ENCODE measurements at places on chromosomes 1 and 21.

DNA sequence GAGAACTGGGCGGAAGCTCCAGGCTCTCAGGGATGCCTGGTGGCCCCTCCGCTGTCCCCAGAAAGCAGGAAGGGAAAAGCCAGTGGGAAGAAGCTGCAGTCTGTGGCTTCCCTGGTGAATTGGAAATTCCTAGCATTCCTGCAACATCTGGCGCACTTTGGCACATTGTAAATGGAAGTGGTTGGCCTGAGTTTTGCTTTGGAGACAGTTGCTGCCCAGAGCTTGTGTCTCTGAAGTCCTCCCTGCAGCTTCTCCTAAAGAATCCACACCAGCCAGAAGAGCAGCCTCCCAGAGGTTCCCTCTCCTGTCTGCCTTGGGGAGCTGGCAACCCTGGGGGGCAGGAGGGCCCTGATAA, 48.2 kb downstream of the ARHGEF10L start:
- no peak overlapping the region for H3K4me3 ChIP-seq
- peak overlapping the region; percentile 94 for H3K27ac ChIP-seq
- no peaks in the 10 kb centered on the region for H3K36me3 ChIP-seq
- H3K27me3 ChIP-seq: no peaks in the 10 kb centered on the region
- no peaks in the 10 kb centered on the region for H3K4me1 ChIP-seq

GRCh38 chr1:41925712-41926111, 7.0 kb upstream of the HIVEP3 start:
- H3K27ac ChIP-seq: no peak overlapping the region
- no peak for DNase-seq
- H3K36me3 ChIP-seq: no peaks in the 10 kb centered on the region
- H3K27me3 ChIP-seq: no peaks in the 10 kb centered on the region
- no peaks in the 10 kb centered on the region for H3K4me1 ChIP-seq

DNA sequence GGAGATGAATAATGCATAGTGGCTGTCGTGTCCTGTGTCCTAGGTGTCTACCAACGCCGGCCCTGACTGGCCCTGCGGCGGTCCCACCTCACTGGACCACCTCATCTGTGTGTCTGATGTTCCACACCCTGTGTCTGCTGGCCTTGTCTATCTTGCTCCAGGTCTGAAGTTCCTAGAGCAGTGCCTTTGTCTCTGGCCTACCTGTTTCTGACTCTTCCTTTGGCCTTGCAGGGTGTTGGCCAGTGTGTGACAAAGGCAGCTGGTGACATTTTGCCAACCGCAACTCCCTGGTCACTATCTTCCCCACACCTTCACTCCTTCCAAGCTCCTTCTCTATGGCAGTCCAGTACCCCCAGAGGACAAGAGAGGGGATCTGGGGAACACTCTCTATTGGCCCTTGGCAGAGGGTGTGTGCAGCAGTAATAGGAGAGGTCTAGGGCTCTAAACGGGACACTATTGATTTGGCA, 1.4 kb upstream of the AHDC1 start:
- no peaks in the 10 kb centered on the region for H3K36me3 ChIP-seq
- DNase-seq: no peak
- H3K4me3 ChIP-seq: no peak overlapping the region

DNA sequence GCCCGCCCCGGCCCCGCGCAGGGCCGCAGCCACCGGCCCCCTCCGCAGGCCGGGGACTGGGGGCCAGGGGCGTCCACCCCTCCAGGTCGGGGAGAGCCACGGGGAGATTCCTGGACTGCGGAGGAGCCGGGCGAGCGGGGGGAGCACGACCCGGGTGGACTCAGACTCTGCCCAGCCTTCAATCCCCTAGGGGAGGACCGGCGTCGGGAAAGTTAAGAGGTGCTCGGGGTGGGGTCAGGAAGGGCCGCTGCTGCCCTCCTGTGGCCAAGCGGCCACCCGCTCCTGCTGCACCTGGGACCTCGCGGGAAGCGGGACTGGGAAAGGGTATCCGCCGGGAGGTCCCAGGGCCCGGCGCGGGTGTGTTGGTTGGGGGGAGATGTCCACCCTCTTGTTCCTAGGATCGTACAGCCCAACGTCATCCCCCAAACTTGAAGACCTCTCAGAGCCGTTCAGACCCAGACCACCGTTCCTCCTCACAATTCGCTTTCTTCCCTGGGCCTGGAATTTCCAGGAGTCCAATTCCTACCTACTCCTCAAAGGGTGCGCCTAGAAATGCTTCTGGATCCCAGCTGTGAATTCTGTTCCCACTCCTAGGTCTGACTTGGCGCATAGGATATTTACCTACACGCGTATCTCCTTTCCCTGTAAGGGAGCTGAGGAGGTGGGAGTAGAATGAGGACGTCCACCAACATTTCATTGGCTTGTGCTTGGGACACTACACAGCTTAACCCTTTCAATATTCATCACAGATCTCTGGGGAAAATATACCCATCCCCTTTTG, 484 bp upstream of the RHOC start:
- H3K36me3 ChIP-seq: no peaks in the 10 kb centered on the region
- H3K27ac ChIP-seq: peak overlapping the region; percentile 99
- DNase-seq: peak; percentile 85
- H3K27me3 ChIP-seq: no peaks in the 10 kb centered on the region

GRCh38 chr1:101073836-101074235, 48.3 kb upstream of the DPH5 start:
- H3K4me3 ChIP-seq: no peak overlapping the region
- DNase-seq: no peak
- peaks cover 3% of the 10 kb centered on the region for H3K36me3 ChIP-seq
- H3K27me3 ChIP-seq: no peaks in the 10 kb centered on the region
- H3K27ac ChIP-seq: no peak overlapping the region
- no peaks in the 10 kb centered on the region for H3K4me1 ChIP-seq

GRCh38 chr1:92968138-92969032, 7.1 kb upstream of the DIPK1A start:
- H3K4me3 ChIP-seq: no peak overlapping the region
- no peaks in the 10 kb centered on the region for H3K4me1 ChIP-seq
- no peaks in the 10 kb centered on the region for H3K27me3 ChIP-seq
- H3K27ac ChIP-seq: no peak overlapping the region
- DNase-seq: no peak
- H3K36me3 ChIP-seq: no peaks in the 10 kb centered on the region

GRCh38 chr1:40662864-40663263, 2.6 kb downstream of the RIMS3 start:
- H3K27ac ChIP-seq: no peak overlapping the region
- no peak overlapping the region for H3K4me3 ChIP-seq
- H3K27me3 ChIP-seq: no peaks in the 10 kb centered on the region
- no peaks in the 10 kb centered on the region for H3K36me3 ChIP-seq
- peaks cover 5% of the 10 kb centered on the region for H3K4me1 ChIP-seq
- DNase-seq: no peak

GRCh38 chr1:116906812-116907211, 2.9 kb upstream of the PTGFRN start:
- H3K27me3 ChIP-seq: no peaks in the 10 kb centered on the region
- no peaks in the 10 kb centered on the region for H3K4me1 ChIP-seq
- no peak overlapping the region for H3K4me3 ChIP-seq

GRCh38 chr1:3171761-3172160, 102.8 kb downstream of the PRDM16 start:
- no peaks in the 10 kb centered on the region for H3K27me3 ChIP-seq
- no peak overlapping the region for H3K27ac ChIP-seq
- DNase-seq: no peak
- H3K4me1 ChIP-seq: peaks cover 5% of the 10 kb centered on the region
- no peaks in the 10 kb centered on the region for H3K36me3 ChIP-seq

GRCh38 chr1:199102239-199102638, 463.4 kb downstream of the PTPRC start:
- no peak overlapping the region for H3K27ac ChIP-seq
- no peak overlapping the region for H3K4me3 ChIP-seq
- H3K4me1 ChIP-seq: no peaks in the 10 kb centered on the region
- H3K36me3 ChIP-seq: no peaks in the 10 kb centered on the region
- H3K27me3 ChIP-seq: no peaks in the 10 kb centered on the region
- no peak for DNase-seq

GRCh38 chr1:153248176-153248879, 11.2 kb upstream of the LORICRIN start:
- no peaks in the 10 kb centered on the region for H3K27me3 ChIP-seq
- no peaks in the 10 kb centered on the region for H3K36me3 ChIP-seq
- no peak overlapping the region for H3K27ac ChIP-seq
- no peak overlapping the region for H3K4me3 ChIP-seq
- no peaks in the 10 kb centered on the region for H3K4me1 ChIP-seq
- no peak for DNase-seq

DNA sequence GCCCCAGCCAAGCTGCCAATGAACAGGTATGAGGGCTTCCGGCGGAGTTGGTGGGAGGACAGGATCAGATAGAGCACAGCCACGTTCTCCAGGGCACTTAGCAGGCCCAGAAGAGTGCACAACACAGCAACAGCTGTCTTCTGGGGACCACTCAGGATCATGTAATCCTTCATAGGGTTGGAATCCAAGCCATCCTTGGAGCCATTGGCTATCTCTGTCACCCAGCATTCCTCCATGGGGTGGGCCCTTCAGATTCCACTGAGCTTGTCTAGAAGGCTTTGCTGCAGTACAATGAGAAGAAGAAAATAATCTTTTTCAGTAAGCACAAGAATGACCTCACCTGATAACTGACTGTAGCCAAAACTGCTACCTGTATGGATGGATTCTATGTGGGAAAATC, 7.3 kb upstream of the FUCA1 start:
- no peaks in the 10 kb centered on the region for H3K36me3 ChIP-seq
- H3K4me3 ChIP-seq: no peak overlapping the region
- H3K27ac ChIP-seq: no peak overlapping the region
- no peak for DNase-seq

- H3K27ac ChIP-seq: no peak overlapping the region
- no peak overlapping the region for H3K4me3 ChIP-seq
- no peaks in the 10 kb centered on the region for H3K4me1 ChIP-seq
- DNase-seq: no peak
- H3K27me3 ChIP-seq: no peaks in the 10 kb centered on the region
These were observed 4.4 kb downstream of the APCS start for GRCh38 chr1:159591981-159592380.
